ENCODE measurements at places on chromosomes 7 and 10.

DNA sequence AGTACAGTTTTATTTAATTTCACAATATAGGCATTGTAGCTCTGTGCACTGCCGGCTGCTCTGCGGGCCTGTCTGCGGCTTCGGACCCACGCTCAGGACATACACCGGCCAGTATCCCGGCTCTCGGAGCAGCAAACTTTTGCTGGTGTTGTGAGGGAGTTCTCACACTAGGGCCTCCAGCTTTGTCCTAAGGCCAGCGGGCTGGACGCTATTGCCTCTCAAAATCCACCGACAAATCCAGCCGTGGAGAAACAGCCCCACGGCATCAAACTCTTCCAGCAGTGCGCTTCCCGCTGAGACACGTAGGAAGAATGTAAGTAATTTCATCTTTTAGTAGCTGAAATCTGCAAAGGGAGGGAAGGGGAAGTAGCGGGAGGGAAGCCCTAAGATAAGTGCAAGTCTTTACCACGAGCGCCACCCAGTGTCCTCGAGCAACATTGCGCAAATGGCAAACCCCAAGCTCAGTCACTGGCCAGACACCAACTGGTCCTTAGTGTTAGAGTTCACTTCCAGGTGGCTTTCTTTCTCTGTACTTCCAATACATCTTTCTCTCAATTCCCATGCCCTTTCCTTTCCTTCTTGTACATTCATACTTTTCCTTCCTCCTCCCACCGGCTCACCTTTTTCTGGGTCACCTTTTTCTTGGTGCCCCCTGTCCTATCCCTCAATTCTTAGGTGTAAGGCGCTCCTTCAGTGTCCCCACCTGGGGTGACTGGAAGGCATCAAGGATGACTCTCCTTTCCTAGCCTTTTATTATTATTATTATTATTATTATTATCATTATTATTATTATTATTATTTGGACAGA, 3.0 kb upstream of the DLX5 start:
- peak; percentile 56 for DNase-seq

- no peak for DNase-seq
Observed at GRCh38 chr10:47036771-47037170, 125.5 kb downstream of the PTPN20 start.

GRCh38 chr7:132097550-132098134, 478.6 kb downstream of the PLXNA4 start:
- DNase-seq = no peak

GRCh38 chr7:153408360-153409335, 643.5 kb upstream of the DPP6 start:
- DNase-seq = no peak

- DNase-seq = no peak
Observed at GRCh38 chr7:150695654-150696053, 10.1 kb downstream of the GIMAP2 start.

DNA sequence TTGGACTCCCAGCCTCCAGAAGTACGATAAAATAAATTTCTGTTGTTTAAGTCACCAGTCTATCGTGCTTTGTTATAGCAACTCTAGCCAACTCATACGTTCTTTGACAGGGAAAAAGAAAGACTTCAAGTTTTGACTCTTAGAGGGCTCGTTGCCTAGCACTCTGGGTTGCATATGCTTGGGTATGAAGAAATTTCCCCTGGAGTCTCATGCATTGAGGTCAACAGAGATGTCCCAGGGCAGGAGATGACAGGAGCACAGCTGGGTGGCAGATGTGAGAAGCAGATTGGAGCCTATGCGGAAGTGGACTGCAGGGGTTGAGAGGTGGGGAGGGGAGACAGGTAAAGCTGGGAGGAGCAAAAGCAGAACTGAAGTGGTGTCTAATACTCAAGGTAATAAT, 63.3 kb upstream of the JAZF1 start:
- no peak for DNase-seq

DNA sequence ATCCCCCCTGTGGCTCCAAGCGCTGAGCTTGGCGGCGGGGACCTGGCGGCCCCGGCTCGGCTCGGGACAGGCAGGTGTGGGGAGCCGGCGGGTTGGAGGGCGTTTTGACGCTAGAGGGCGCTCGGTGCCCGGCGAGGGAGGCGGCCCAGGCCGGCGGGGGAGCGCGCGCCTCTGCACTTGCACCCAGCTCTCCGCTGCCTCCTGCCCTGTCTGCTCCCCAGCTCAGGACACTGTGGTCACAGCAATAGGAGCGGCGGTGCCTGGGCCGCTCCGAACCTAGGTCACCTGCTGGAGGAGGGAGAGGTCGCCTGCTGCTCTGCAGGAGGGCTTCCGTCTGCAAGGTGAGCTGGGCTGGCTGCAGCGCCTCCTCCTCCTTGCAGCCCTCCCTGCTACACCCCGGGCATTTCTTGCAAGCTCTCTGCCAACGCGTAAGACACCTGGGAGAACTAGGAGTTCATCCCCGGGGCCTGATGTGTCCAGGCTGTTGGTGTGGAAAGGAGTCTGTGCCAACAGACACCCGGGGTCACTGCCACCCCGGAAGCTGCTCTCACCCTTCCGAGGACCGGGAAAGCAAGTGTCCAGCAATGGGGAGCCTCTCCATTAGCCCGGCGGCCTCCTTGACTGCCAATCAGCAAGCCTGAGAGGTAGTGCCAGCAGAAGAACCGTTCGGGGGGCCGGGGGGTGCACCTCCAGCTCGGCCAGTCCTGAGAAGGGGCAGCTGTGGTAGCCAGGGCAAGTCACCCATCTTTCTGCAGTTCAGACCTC, 620.4 kb downstream of the GALNT17 start:
- peak; percentile 57 for DNase-seq

DNA sequence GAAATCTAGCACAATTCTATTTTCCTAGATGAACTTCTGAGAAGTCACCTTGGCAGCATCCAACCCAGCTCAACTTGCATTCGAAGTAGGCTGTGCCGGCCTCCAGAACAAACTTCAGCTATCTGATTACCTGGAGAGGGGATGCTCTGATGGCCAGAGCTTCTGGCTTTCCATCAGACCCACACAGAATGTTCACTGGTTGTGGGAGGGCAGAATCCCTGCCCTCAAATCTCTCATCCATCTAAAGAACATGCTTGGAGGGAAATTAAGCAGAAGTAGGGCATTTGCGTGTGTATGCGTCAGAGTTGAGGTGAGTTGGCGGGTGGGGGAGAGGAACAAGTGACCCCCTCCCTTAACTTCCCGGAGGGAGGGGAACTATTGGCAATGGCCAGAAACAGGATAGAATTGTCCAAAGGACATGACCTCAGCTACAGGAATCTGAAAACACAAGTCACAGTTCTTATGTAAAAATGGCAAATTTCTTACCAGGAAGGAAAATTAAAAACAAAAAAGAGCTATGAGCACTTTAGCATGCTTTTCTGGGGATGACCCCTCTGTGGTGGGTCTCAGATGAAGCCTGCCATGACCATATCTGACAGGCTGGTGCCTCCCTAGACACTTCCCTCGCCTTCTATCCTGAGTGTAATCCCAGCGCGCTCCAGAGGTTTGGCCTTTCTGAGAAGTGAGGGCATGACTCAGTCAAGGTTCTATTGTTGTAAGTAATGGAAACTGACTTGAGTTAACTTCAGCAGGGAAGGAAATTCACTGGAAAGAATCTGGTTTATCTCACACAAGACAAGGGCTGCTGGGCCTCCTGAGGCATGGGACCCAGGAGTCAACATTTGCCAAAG, 278.8 kb downstream of the RPS24 start:
- no peak for DNase-seq

DNA sequence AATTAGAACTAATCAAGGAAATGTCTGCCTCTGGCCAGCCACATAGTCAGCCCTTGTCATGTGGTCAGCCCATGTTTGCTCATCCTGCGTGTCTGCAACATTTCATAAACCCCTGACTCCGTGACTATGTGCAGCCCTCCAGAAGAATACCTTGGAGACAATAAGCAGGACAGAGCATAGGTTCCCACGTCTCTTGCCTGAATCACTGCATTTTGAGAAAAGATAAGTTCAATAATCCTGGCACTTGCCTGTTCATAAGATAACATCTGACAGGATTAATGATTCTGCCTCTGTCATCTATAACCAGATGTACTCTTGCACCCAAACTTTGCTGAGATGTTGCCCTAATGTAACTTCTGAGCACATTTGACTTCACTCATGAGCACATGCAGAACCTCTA, 78.4 kb downstream of the AKR1D1 start:
- DNase-seq = no peak

DNA sequence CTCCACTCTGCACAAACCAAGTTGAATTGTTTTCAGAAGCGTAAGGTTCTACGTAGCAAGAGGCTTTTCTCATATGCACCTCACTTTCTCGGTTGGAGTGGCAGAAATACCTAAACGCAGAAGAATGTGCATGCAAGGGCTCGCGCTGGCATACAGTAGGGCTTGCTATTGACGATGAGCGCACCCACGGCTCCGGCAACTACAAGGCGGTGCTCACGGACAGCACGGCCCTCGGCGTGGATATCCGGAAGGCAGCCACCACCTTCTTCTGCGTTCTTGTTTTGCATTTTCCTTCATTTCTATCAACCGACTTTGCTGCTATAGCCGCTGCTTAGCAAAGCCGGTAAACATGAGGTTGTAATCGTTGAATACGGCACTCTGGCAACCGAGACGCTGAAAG, 51.1 kb upstream of the UBE3C start:
- no peak for DNase-seq

DNA sequence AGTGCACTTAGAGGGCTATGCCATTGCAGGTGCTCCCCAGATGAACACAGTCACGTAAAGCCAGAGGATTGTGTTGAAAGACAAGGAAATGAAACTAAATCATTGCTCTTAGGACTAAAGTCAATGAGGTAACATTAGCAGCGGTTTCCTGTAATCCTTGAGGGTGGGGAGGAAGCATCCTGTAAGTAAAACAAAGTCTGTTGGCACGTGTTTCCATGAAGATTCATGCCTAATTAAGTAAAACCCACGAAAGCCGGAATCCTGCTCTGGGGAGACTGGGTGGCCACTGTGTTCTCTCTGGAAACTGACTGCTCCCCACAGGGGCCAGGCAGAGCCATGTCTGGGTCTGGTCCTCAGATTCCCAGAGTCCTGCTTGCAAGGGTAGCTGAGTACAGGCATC, 18.3 kb downstream of the STEAP1B start:
- DNase-seq = peak; percentile 64

- DNase-seq = no peak
Observed at GRCh38 chr7:22894546-22894945, 71.9 kb upstream of the TOMM7 start.

DNA sequence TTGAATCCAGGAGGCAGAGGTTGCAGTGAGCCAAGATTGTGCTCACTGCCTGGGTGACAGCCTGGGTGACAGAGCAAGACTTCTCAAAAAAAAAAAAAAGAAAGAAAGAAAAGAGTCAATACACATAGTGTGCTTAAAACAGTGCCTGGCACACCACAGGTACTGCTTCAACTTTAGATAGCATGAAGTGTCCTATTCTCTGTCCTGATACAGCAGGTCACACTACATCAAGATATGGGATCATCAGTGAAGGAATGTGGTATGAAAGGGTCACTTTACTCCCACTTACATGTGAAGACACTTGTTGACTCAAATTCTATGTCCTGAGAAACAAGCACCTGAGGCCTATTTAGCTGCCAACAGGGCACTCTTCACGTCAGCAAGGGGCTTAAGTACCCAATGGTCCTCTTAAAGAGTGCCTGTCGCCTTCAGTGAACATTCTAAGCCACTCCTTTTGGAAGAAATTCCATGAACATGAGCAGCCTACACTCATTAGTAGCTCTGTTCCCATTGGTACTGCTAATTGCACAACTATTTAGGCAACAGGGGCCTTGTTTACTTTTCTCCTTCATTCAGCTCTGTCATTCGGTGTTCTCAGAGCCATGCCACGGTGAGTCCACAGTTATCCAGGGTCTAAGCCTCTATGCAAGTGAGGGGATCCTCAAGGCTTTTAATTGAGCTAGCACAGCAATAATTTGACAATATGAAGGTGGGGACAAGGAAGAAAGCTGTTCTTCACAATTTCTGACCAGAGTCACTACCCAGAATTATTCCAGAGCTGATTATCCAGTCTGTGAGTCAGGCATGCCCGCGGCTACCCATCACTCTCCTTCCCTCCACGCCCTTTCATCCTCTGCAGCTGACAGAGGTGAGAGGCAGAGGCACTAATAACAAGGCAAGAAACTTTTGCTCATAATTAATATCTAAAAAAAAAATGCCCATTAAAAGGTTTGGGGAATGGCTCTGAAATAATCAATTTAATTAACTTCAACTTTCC, 56.6 kb upstream of the PTN start:
- no peak for DNase-seq

DNA sequence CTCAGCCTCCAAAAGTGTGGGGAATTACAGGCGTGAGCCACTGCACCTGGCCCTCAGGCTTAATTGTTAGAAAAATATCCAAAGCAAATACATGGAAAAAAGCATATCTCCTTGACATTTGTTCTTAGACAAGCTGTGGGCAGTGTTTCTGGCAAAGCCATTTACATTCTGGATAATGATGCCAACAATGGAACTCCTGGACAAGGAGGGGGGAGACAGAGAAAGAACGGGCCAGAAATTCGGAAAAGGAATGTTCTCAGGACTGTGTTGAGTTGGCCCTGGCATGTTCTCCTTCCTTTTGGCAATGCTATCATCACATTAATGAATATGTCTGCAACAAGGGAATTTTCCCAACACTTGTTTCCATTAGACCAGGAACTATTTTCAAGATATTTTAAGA, 88.7 kb downstream of the UBE2H start:
- DNase-seq = no peak

- no peak for DNase-seq
Observed at GRCh38 chr7:23438171-23438570, 32.1 kb downstream of the IGF2BP3 start.

DNA sequence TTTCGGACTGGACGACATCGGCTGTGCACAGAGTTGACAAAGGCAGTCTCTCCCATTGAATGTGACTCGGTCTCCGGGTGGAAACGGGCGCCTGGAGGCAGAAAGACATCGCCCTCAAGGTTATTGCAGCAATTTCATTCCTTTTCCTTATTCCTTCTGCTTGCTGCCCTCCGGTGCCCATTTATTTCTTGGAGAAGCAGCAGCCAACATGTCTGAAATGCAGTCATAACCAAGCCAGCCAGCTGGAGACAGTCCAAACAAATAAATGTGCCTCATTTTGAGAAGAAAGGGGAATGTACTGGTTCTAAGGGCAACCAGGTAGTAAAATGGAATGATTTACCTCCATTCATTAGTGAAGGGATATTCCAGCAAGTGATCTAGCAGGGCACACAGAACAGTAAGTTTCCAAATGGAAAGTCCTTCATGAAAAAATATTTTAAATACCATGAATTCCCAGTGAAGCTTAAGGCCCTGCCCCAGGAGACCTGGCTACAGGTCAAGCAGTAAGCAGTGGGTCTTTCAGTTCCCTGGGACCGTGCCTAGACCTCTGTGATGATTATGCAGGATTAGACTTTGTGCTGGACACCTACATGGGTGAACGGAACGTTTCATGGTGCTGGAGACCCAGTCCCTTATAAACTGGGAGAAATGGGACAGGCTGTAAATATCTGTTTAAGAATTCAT, 86.6 kb downstream of the ABLIM1 start:
- DNase-seq = no peak

DNA sequence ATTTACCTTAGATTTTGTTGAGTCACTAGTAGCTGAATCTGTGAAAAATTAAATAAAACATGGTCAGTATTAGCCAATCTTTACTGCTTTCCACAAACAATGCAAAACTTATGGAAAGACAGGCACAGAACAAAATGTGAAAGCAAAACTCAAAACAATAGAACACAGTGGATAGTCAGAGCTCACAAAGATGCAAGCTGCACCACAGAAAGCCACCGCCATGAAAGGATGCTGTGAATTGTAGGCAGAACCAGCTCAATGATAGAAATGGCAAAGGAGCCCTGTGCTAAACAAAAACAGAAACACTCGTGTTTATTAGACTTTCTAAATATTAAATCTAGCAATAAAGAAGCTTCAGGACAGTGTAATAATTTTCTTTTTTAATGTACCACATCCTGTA, 134.4 kb downstream of the ARHGAP21 start:
- no peak for DNase-seq

GRCh38 chr7:155283565-155284194, 14.0 kb upstream of the INSIG1 start:
- DNase-seq = no peak
